SK-N-MC (cell line): ENCODE measurements at places on chromosomes 2 and 18.

GRCh38 chr2:182554950-182555349, 128.1 kb upstream of the PDE1A start:
- no peak for DNase-seq

- no peak for DNase-seq
Measured at GRCh38 chr2:212968284-212969081, 182.9 kb downstream of the IKZF2 start.

GRCh38 chr2:2743164-2743571, 412.1 kb upstream of the MYT1L start:
- DNase-seq, result no peak

- DNase-seq, result no peak
Measured at GRCh38 chr2:203994735-203995134, 58.2 kb downstream of the ICOS start.

DNA sequence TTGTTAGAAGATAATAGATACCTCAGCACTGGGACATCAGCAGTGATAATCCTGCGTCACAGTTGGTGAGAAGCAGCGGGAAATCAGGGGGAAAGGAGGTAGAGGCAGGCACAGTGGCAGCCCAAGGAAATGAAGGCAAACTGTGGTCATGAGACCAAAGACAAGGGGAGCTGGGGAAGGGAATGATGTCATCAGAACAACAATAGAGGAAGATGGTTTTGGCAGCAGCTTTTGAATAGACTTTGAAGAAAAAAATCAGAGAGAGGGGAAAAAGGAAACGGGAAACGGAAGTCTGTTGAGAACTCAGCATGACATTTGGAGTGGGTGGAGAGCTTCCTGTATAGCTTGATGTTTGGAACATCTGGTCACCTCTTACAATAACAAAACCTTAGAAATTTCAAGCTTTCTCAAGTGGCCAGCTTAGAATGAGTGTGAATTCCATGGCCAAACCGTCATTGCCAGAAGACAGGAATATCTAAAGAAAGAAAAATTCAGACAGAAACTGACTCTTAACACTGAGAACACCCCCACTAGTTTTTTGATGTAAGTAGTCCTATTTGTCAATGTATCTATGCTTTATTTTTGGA, 18.4 kb upstream of the YES1 start:
- DNase-seq, result peak; percentile 87

GRCh38 chr2:240514631-240515030, 43.2 kb downstream of the ANKMY1 start:
- no peak for DNase-seq

DNA sequence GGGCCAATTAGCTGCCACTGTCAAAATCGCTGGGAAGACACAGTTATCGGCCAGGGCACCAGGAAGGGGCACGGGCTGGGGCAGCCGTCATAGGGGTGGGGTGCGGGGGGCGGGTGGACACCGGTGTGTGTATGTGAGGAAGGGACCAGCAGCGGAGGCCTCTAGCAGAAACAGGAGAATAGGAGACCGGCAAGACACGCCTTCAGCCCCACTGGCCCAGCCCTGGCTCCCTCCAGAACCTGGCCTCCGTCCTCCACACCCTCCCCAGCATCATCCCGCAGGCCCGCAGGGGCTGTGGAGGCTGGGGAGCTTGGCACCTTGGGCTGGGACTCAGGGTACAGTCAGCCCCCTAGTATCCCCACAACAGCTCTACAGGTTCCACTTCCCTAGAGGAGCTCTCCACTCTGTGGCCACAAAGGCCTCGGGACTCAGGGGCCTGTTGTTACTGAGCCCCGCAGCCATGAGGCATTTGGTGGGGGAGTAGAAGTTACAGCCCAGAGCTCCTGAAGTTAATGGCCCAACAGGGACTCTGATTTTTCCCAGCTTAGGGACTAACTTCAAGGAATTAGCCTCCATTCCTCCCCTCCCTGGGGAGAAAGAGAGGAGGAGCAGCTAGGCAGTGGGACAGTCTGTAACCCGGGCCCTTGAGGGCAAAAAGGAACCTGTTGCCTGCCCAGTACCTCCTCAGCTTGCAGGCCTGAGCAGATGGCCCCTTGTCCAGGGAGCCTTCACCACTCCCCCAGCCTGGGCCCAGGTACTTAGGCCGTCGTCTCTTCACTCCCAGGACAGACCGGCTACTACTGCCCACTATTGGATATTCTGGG, 19.9 kb downstream of the SH2D6 start:
- DNase-seq, result no peak

DNA sequence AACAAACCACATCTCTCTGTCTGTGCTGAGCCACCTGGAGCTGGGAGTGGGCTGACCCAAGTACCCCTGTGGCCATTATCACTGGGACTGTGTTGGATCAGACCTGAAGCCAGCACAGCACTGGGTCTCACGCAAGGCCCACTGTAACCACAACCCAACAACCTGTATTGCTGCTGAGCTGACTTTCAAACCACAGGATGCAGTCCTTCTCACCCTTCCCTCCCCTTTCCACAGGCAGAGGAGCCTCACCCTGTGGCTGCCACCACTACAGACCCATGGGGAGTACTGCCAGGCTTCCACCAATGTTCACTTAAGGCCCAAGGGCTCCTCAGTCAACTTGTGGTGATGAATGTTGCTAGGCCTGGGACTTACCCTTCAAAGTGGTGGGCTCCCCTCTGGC, 135.7 kb downstream of the DIS3L2 start:
- no peak for DNase-seq

DNA sequence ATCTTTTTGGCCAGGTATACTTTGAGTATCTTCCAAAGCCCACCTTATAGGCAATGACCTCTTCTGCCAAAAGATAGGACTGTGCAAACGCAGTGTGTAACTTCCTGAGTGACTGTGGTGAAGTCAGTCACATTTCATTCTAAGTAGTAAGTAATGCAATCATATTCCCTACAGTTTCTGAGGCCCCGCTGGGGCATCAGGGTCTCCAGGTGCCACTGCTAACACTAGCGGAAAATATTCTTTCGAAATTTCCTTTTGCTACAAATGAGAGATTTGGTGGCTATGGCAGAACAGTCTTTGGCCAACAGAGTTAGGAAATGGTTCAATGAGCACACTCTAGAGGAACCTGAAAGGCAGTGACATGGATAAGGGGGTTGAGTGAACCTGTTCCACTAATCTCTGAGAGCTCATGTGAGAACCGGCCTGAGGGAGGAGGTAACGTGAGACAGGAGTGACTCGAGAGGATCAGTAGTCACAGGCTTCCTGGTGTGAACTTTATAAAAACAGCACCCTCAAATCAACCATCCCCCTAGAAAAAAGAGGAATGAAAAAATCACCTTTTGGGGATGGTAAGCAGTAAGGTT, 102.6 kb upstream of the LPIN2 start:
- DNase-seq, result no peak

- DNase-seq, result no peak
Measured at GRCh38 chr2:101146535-101146934, 4.6 kb downstream of the TBC1D8 start.

DNA sequence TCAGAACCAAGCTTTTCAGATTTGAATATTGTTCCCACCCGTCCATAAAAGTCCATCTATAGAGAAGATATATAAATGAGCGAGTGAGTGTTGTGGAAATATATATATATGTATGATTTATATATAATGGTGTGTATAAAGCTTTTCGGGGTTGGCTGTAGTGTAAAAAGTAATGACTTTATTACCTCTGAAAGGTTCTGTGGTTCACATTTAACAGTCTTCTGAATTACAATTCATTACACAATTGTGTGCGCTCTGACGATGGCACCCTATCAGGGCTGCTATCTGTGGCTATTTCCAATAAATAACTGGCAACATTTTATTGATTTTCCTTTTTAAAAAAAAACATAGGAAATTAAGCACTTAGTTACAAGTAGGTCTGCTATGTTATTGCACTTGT, 2.7 kb upstream of the BCL11A start:
- no peak for DNase-seq

GRCh38 chr2:223050900-223051504, 988 bp upstream of the KCNE4 start:
- DNase-seq, result no peak

GRCh38 chr2:197211881-197212342, 98.7 kb downstream of the ANKRD44 start:
- no peak for DNase-seq

GRCh38 chr2:27715318-27716210, 51.9 kb downstream of the SLC4A1AP start:
- DNase-seq, result no peak

- no peak for DNase-seq
Measured at GRCh38 chr2:180970016-180970415, 10.4 kb upstream of the UBE2E3 start.

GRCh38 chr2:38417745-38418689, 40.9 kb upstream of the ATL2 start:
- no peak for DNase-seq

DNA sequence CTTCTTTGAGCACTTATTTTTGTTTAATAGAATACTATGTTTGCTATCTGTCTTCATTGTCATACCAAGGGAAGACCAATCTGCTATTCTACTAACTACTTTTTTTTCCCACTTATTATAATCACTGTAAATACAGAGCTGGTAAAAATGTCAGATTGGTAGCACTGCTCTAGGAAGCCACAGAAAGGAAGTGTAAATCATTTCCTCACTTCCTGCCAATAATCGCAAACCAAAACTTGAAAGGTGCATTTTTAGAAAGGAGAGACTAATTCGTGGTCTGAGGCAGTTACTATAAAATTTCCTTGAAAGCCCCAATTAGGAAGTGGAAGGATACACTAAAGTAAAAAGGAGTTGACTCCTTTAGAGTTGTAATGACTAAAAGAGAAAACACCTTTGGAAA, 13.9 kb upstream of the THSD7B start:
- DNase-seq, result no peak

DNA sequence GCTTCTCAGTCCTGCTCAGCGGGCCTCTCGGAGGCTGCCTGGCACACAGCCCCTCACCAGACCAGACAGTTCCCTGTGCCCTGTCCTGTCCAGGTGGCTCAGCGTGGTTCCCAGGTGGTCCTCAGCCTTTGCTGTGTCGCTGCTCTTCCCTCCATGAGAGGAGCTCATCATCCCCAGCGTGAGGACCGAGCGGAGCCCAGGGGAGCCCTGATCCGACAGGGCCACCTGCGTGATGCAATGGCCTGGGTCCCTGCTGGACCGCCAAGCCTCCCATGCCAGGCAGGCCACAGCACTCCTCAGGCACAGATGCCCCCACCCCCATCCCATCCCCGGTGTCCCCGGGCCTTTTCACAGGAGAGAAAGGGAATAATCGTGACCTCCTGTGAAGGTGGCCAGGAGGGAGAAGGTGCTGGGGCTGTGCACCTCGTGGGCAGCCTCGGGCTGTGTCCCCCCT, 4.3 kb downstream of the GPC1 start:
- no peak for DNase-seq

DNA sequence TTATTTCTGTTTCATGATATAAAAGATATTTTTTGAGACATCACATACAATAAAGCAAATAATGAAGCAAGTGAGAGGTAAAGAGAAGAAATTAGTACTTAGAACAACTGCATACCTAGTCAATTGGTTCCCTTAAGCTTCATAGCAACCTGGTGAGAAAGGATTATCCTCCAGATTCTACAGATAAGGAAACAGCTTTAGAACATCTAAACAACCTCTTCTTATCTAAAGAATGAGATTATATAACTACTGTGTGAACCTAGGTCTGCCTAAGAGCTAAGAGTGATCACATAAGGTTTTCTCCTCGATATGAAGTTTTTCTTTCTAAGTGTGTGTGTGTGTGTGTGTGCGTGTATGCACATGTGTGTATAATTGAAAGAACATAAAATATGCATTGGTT, 265.1 kb downstream of the NOL4 start:
- DNase-seq, result no peak

DNA sequence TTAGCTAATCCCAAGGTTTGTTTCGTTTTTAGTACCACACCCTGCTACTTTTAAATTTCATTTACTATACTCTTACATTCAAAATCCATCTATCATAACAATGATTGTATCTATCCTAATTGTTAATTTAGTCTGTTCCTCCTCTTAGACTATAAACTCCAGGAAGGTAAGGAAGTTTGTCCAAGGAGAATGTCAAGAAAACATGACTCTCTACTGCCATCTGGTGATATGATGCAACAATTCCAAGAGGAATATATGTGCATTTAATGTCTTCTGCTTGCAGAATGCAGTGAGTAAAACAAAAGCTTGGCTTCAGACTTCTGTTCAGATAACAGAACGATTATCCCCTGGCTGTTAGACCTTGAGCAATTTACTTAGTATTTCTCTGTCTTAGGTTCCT, 1267.1 kb downstream of the LRP1B start:
- peak; percentile 72 for DNase-seq

DNA sequence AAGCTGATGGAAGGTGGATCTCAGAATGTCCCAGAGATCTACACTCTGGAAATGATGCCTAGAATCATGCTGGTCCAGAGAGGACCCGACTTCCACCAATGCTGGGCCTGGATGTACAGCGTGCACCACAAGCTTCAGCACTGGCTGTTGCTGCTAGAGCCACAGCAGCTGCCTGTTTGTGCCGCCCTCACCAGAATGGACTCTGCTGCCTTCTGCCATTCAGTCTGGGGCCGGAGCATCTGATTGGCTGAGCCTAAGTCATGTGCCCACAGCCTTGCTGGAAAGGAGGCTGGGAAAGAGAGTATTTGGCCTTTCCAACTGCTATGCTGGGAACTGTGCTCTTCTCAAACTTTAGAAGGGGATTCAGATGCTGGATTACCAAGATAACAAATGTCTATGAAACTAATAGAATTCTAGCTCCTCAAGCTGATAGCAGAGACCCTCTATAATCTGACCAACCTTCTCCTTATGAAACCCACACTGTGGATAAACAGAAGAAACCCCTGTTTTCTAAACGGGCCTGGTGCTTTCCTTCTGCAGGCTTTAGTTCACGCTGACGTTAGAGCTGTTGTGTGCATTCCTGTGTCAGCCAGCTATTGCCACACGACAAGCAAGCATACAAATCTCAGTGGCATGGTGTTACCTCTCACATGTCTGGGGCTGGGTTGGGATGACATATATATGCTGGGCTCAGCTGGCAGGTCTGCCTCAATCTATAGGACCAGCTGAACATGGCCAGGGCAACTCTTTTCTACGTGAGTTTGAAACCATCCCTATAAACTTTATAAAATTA, 4.1 kb upstream of the LOXHD1 start:
- DNase-seq, result no peak

GRCh38 chr2:216930716-216931115, 70.9 kb upstream of the TNP1 start:
- no peak for DNase-seq

- DNase-seq, result no peak
Measured at GRCh38 chr2:69012310-69013141, 453 bp upstream of the ANTXR1 start.

DNA sequence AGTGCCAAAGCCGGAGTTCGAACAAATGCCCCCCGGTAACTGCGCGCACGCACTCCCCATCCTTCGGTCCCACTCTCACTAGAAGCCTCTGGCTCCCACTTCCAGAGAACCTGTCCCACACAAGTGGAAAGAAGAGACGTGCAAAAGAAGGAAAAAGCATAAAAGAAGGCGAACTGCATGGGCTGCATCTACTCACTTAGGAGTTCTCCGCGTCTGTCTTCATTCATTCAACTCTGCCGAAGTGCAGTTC, 312 bp downstream of the NR4A2 start:
- DNase-seq, result no peak
